RPMI7951 (cell line): ENCODE measurements at places on chromosomes 7 and 10. TPM values are rescaled to one million over a fixed set of nuclear protein-coding genes. Genes with fewer than 3 reads are reported as not detected.

HDAC9 gene
- total RNA-seq: 15.5 and 21.1 TPM in 2 replicates

GRCh38 chr7:97801108-97801507 lies 69.2 kb downstream of the TAC1 start:
- DNase-seq: no peak

DNA sequence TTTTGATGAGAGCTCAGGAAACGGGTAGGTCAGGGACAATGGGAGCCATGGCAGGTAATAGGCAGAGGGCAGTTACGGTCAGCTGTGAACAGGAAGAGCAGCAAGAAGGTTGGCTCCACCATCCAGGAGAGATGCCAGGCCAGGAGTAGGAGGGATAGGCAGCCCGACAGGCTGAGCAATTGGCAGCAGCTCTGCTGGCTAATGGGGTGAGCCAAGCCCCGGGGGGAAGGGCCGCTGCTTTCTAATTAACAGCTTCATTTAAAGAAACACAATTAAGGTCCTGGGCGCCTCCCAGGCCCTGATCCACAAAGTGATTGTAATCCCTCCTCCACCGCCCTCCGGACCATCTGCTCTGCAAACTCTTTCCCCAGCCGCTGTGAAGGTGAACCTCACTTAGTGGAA lies 23.7 kb downstream of the SH2B2 start:
- DNase-seq: no peak

DNA sequence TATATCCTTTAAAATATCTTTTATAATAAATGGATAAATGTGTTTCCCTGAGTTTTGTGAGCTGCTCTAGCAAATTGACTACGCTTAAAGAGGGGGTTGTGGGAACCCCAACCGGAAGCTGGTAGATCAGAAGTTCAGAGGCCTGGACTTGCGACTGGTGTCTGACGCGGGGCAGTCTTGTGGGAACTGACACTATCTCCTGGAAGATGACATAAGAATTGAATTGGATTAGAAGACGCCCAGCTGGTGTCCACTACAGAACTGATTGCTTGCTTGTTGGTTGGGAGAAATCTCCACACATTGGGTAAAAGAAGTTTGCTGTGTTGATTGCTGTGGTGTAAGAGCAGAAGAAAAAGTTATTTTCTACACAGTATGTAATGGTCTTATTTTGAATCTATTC lies 51.1 kb upstream of the AHR start:
- no peak for DNase-seq

GRCh38 chr7:28329661-28330363 lies 82.5 kb upstream of the CREB5 start:
- DNase-seq: peak; percentile 53

TDRD1 gene
- total RNA-seq: not detected in 2 replicates

DNA sequence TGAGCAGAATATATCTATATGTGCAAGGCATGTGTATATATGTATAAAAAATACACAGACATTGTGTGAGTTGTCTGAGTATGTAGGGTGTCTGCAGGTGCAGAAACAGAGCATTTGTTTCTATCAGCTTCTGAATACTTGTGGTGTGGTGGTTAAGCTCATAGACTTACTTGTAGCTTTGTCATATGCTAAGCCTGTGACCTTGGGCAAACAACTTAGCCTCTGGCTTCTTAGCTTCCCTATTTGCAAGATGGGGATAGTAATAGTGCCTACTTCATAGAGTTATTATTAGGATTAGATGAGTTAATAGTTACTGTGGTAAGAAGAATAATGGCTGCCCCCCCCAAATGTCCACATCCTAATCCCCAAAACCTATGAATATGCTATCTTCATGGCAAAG lies 28.2 kb upstream of the PAX2 start:
- DNase-seq: no peak

DNA sequence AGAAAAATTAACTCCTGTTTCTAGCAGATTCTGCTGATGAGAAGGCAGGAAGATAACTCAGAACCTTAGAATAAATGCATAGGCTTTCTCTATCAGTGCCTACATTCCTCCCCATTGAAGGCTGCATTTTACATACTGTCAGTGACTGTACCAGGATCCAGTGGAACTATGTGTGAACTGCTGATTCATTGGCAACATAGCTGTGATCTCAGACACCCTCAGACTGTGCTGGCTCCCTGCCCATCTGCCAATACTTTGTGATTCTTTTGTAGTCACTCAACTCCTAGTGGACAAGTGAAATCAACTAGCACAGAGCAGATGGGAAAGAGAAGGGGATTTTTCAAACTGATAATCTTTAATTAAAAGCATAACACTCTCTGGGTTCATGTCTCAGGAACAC lies 375.8 kb downstream of the MDFIC start:
- DNase-seq: no peak
